Fibroblast of lung (primary cell): ENCODE measurements at places on chromosomes 3 and 15.

GRCh38 chr3:114005481-114005880, 50.8 kb downstream of the CCDC191 start:
- DNase-seq: no peak

DNA sequence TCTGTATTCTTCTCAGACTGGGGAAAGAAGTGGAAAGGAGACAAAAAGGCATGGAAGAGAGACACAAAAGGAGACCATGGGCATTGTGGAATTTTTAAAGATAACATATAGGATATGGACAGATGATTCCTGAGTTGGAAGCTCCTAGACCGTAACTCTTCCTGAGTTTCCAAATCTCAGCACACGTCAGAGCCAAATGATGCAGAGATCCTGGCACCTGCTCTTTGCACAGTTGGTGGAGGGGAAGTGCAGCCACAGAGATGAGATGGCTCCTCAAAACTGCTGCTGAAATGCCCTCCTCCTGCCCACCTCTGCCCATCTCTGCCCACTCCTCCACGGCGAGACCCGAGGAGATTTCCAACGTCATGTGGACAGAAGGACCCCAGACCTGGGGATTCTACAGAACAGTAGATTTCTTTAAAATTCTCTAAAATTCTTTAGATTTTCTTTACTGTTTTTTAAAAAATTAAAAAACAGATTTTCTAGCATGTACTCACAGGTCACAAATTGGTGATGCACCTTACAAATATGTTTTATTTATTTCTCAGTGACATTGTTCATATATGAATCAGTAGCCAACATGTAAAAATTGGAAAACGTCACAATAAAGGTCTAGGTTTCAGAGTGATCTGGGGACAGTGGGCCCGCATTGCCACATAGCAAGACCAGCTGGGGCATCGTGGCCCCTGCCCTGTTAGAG, 8.1 kb downstream of the CPN2 start:
- no peak for DNase-seq

- DNase-seq: peak; percentile 77
Observed at GRCh38 chr3:186277268-186277909, 84.6 kb downstream of the DGKG start.

DNA sequence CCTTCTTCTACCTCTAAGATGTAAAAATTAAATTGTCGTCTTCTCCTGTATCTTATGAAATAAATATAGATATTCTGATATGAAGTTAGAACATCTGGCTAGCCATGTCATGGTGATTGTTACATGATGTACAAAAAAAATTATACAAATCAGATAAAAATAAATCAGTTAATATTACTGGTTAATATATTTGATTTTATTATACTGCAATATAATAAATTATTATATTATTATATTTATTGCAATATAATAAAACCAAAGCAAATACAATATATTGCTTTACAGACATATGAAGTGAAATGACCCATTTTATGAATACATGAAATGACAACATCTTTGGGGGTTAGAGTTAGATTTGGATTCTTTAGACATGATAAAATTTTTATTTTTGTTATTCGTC, 72.3 kb upstream of the NAALADL2 start:
- no peak for DNase-seq

- no peak for DNase-seq
Observed at GRCh38 chr3:23576379-23576959, 229.3 kb upstream of the UBE2E1 start.

GRCh38 chr3:118973050-118973449, 61.6 kb downstream of the IGSF11 start:
- no peak for DNase-seq

GRCh38 chr3:16665282-16665741, 60.1 kb upstream of the DAZL start:
- DNase-seq: no peak

DNA sequence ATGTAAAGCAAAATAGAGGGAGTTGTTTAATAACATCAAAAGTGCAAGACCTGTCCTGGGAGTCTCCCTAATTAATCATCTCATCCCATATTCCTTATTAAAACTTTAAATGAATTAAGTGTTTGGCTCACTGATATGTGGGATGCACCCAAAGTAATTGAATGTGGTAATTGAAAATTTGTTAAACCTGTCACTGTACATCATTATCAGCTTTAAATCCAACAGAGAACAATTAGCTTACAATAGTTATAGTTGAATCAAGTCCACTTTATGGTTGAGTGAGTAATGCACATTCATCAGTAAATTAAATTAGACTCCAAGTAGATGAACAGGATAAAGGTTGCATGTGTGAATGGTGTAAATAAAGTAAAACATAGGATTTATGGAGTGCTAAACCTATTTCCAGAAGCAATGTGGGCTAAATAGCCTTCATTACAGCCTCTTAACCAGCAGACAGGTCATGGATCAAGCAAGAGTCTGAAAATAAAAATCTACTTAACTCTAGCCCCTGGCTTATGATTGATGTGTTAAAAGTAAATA, 608.2 kb upstream of the CCDC54 start:
- no peak for DNase-seq

GRCh38 chr3:81743096-81744025, 18.1 kb downstream of the GBE1 start:
- DNase-seq: peak; percentile 99

- DNase-seq: no peak
Observed at GRCh38 chr15:55240125-55240760, 43.5 kb upstream of the RSL24D1 start.

GRCh38 chr15:85772668-85773067, 22.1 kb downstream of the KLHL25 start:
- no peak for DNase-seq

DNA sequence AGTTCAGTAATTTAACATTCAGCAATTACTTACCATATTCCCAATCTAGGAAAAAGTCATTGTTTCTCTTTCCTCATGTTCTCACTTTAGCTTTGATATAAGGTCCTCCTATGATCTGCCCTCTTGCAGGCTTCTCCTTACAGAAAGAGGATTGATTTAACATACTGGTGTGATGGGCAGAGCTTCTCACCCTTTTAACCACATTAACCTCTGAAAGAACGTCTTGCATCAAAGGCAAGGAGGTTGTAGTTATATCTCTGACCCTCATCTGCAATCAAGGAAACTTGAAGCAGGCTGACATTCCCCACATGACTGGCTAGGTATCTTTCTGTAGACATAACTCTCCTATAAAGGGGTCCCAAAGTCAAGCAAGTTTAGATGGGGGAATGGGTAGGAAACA, 39.5 kb downstream of the BTLA start:
- no peak for DNase-seq

GRCh38 chr3:17749281-17749680, 6.8 kb upstream of the TBC1D5 start:
- no peak for DNase-seq

DNA sequence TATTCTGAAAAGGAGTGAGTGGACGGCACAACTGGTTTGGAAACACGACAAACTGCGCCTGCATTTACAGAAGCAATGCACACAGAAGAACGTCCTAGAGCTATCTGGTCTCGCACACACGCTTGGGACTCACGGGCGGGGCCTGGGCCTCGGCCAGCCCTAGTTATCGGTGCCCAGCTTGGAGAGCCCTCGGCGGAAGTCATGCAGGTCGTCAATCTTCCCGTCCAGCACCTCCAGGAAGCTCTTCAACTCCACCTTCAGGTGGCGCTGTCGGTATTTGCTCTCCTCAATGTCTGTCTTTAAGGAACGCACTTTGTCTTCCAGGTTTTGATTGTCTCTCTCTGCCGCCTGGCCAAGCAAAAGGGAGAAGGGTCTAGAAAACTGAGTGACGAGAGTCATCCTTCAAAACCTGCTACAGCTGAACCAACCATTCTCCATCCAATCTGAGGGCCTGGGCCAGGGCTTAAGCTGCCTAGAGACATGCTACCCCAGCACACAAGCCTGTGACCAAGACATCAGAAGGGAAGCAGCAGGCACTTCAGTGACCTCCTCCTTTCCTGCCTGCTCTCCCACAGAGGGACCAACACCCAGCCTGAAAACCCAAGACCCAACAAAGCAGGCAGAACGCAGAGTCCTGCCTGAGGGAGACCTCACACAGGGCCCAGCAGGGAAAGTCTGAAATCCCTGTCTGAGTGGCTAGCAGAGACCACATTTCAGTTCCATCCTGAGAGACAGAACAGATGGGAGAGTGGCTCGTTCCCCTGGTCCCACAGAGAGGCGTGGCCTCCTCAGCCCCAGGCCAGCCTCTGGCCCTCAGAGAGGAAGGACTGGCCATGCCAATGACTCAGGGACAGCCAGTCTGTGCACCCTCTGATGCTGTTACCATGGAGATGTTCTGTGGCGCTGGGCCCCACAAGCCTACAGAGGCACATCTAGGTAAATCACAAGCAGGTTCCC, 40.4 kb downstream of the WHAMM start:
- peak; percentile 80 for DNase-seq

DNA sequence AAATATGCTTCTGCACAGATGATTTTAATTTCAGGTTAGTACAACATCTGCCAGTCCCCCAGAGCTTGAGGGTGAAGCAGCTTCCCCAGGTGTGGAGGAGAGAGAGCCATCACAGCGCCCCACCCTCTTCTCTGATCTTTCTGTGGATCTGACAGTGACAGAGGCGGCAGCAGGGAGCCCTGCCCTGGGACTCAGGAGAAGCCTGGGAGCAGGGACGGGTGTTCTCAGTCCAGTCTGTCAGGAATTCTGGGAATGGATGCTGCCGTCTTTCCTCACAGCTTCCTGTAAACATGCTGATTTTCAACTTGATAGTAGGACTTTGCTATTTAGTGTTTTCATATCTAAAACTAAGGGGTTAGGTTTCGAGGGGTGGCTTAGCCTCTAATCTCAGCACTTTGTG, 11.4 kb upstream of the RAB8B start:
- DNase-seq: no peak

DNA sequence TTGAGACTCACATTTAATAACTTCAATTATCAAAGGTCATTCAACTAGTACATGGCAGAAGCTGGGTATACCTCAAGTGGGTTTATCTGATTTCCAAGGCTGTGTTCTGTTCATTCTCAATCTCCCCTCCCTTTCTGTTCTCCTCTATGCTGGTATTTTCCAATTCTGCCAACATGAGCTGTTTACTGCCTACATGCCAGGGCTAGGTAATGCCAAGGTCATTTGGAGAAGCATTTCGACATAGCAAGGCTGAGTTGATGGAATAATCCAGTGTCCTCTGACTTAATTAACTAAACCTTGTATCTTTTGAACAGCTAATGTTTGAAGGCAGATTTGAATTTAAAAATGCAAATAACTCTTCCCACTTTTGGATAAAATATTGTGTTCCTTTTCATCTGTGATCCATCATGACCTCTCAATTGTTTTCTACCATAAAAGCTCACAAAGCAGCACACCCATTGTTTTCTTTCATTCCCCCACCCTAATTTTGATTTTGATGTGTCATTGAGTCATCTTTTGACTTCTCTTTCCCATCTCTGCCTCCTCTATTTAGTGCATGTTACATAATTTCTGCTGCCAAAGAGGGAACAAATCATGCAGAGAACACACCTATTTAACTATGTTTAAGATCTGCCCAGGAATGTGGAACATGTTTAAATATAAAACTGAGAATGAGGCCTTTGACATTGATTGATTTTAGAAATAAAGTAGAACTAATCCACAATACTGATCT, 308.8 kb upstream of the NR2E3 start:
- DNase-seq: no peak

DNA sequence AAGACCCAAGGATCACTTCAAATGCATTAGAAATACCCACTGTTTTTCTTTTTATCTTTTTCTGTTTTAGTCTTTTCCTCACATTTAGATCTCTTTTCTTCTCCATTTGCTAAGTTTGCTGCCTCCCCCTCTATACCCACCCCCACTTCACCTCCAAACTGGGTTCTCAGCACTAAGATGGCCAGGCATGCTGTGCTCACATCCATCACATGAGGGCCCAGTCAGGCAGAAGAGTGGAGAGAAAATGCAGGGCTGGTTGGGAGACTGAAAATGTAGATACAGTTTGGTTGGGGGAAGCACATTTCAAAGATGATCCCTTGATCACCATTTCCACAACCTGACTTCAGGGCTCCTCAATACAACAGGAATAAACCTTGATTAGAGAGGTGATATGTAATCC, 8.7 kb downstream of the GAP43 start:
- no peak for DNase-seq

- DNase-seq: no peak
Observed at GRCh38 chr3:20125897-20126296, 60.1 kb downstream of the SGO1 start.

DNA sequence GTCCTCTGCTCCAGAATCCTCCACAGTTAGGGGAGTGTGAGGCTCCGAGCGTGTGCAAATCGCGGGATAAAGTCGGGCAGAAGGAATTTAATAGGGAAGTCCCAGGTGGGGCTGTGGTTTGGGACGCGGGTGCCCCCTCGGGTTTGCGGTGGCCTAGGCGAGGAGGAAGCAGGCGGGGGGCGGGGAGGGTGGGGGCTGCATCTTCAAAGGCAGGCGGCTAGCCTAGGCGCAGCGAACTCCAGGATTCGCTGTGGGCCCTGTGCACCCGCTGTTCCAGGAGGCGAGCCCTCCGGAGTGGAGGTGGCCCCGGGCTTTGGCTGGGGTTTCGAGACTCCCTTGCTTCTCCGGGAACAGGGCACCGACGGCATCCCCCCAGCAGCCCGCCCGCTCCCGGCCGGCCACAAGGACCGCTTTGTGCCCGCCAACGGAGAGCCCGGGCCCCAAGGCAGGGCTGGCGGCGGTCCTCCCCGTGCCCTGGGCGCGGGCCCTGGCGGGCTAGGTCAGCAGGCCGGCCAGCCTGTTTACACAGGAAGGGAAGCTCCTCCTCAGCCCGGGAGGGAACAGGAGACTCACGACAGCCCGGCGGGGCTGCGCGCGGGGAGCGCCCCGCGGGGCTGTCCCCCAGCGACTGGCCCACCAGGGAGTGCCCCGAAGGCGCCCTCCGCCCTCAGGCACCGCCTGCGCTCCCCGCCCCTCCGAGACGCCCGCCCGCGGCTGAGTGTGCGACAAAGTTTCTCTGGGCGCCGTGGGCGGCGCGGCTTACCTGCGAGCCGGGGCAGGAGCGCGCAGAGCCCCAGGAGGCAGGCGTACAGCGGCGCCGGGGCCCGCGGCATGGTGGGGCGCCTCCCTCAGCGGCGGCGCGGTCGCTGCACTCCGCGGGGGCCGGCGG, 753 bp downstream of the ITGB5 start:
- peak; percentile 38 for DNase-seq

DNA sequence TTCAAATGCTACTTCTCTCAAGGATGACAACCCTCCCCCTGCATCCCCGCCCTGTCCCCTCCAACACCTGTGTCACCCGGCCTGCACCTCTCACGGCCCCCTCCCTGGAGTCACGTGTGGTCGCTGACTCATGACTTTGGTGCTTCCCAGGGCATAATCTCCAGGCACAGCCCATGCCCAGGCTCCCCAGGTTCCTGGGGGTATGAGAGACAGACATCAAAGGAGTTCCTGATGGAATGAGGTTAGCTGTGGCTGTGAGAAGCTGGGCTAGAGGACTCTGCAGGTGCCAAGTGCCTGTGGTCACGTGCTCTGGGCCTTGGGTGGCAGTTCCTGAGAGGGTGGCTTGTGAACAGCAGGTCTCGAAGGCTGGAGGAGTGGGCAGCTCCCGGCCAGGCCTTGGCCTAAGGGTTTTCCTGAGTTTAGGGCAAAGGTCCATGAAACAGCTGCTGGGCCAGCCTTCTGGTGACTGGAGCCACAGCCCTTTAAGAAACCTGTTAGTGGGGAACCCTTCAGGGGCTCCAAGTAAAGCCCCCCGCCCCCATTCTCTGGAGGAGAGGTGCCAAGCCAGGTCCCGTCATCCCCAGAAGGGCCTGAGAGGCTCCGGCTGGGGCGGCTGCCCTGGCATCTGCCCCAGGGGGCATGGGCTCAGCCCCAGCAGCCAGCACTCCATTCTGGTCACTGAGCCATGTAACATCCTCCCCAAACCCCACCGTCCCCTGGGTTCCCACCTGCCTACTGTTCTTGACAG, 230.0 kb downstream of the XXYLT1 start:
- DNase-seq: no peak

GRCh38 chr3:102736975-102737304, 302.1 kb downstream of the ZPLD1 start:
- DNase-seq: no peak

GRCh38 chr3:186854146-186854545, 11.6 kb downstream of the ADIPOQ start:
- DNase-seq: no peak
